ENCODE measurements at places on chromosomes 5 and 9.

DNA sequence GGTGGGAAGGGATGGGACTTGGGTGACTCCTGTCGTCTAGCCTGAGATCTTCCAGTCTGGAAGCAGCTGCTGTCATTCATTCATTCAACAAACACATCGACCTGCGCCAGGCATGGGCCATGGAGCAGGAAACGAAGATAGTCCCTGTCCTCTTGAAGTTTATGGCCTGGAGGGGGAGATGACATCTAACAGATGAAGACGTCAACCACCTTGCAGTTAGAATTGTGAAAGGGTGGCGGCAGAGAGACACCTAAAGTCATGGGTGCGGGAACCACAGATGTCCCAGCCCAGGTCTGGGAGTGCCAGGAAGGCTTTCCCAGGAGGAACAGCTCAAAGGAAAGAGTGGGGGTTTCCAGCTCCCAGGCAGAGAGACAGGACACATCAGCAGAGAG is 21.0 kb upstream of the IER5L start:
- DNase-seq: no peak

DNA sequence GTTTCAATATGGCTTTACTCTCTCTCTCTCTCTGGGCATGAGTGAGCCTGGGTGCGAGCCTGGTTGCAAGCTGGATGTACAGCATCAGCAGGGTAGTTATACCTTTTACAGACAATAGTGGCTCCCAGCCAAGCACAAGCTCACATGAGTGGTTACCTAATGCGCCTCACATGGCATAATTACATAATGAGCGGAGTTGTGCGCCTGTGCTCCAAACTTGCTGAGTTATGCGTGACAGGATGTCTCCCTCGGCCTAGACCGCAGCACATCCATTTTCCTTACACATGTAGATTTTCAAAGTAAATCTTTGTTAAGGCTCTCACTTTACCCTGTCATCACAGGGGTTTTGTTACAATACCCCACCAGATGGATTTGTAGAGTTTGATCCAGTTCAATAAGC is 233.5 kb upstream of the WWC1 start:
- no peak for DNase-seq

DNA sequence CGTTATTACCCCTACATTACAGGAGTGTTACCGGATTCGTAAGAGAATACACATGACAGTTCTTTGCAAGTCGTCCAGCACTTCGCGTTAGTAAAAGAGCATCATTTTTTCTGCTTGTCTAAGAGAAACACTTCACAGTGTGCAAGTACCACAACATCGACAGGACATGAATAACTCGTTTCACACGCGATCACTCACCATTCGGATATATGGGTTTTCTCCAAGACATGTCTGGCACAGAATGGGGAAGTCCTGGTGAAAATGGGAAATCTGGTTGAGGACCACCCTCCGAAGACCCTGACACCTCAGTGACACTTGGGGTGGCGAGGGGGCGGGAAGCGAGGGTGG is 642 bp downstream of the RBM22 start:
- no peak for DNase-seq

GRCh38 chr5:87751824-87752223 is 339.1 kb upstream of the CCNH start:
- DNase-seq: no peak

GRCh38 chr5:157312492-157312891 is 46.6 kb downstream of the CYFIP2 start:
- DNase-seq: peak; percentile 33

DNA sequence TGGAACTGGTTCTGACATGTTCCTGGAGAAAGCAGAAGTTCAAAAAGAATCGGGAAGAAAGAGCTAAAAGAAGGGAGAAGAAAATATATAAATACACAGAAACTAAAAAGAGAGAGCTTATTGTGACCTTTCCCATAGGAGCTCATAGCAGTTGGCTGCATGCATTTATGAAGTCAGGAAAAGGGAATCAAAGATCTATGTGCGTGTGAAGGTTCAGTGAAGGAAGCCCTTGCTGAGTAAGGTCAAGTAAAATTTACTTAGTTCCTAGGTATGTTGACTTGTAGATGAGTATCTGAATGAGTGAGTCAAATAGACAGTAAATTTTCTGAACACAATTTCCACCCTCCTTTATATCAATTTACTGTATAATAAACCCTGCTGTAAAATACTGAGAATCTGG is 632.5 kb downstream of the SLCO4C1 start:
- DNase-seq: no peak

Data from stimulated activated CD8-positive, alpha-beta memory T cell treated with anti-CD3 and anti-CD28 coated beads, Interleukin-7, amount 100 ng/mL, for 1 hour (primary cell).